ENCODE measurements at places on chromosomes 13 and 19.
A peak's percentile ranks its signal among the peaks of the same experiment; 100 is the strongest.

GRCh38 chr13:32234914-32235313 is 80.2 kb downstream of the ZAR1L start:
- peak; percentile 22 for DNase-seq

DNA sequence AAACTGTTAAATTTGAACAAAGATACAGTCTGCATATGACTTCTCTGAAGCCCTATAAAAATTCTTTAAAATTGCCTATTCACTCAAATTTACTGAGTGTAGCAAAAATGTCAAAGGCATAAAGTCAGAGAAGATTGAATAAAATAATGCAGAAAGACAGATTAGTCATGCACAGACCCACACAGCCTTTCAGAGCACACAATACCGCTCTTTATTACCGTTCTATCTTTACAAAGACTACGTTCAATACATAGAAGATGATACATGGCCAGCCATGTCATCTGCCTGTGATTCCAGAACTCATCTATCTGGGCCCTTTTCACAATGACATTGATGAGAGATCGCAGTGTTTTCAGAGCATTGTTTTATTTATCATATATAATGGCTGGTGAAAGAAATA is 107.2 kb downstream of the URI1 start:
- DNase-seq, result no peak

DNA sequence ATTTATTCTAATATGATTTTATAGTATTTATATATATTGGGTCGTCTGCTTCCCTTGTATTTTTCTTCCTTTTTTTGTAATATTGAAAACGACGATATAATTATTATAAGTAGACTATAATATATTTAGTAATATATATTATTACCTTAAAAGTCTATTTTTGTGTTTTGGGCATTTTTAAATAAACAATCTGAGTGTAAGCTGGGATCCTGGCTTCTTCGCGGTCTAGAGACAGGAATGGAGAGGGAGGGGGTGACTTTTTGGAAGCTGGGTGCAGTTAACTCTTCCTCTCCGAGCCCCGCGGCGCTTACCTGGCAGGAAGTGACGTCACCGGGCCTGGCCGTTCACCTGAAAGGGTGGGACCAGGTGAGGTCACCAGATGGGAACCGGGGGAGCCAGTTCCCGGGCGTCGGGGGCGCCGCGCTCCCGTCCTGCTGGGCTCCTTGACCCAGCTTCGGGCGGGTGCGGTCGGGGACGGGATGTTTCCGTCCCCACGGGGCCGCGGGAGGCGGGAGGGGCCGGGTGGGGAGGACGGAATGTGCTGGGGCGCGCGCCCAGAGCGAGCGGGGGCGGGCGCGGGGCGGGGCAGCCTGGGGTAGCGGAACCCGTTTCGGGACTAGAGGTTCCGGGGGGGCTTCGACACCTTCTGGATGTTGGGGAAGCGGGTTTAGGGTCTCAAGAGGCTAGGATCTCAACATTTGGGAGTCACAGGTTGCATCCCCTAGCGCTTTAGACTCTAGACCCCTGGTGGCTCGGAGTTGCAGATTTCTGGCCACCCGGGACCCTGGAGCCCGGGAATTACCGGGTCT is 2.8 kb downstream of the ZFP36 start:
- DNase-seq, result peak; percentile 97

- no peak for DNase-seq
These were observed 26.8 kb upstream of the MED4 start for GRCh38 chr13:48121733-48122132.

All from CD4-positive, alpha-beta T cell treated with Interleukin-4 for 1 hour (primary cell).